ENCODE measurements at places on chromosomes 4 and X. TPM values are rescaled to one million over a fixed set of nuclear protein-coding genes. Genes with fewer than 3 reads are reported as not detected.

DNA sequence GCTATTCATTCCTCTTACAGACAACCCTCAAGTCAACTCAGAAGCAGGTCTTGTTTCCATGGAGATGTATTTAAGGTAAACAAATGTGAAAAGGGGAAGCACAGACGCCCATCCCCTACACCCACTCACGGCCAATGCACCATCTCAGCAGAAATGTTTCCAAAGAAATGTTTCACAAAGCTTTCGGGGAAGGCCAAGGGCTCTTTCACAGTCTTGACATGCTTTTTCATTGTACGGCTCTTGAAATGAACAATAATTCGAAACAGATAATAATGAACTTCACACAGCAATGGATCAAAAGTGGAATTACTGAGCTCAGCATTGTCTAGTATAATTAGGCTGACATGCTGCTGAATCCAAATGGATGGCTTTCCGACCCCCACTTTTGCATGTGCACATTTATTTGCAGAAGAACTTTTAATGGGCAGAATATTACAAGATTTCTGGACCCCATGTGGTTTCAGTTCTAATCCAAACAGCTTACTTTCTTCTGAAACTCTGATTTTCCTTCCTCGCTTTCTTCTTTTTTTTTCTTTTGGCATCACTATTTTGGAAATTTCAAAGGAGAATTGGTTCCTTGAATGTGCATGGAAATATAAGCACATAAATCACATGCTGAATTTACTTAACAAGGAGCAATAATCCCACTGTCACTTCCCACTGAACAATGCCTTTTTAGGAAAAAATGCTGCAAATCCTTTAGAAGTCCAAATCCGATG is 160.9 kb downstream of the SMIM20 start:
- no peak for DNase-seq

REST gene
- total RNA-seq: 19.3 TPM

PPP4R3C gene
- not detected for total RNA-seq

STATH gene
- not detected for total RNA-seq

GRCh38 chr4:145935253-145936141 is 3.1 kb downstream of the ZNF827 start:
- no peak for DNase-seq
